Kidney glomerular epithelial cell (primary cell): ENCODE measurements at places on chromosomes 11 and 22.

- DNase-seq, result no peak
Observed at GRCh38 chr11:119722281-119722794, 6.7 kb downstream of the NECTIN1 start.

GRCh38 chr11:105202422-105202821 lies 62.9 kb upstream of the CARD18 start:
- DNase-seq, result no peak

DNA sequence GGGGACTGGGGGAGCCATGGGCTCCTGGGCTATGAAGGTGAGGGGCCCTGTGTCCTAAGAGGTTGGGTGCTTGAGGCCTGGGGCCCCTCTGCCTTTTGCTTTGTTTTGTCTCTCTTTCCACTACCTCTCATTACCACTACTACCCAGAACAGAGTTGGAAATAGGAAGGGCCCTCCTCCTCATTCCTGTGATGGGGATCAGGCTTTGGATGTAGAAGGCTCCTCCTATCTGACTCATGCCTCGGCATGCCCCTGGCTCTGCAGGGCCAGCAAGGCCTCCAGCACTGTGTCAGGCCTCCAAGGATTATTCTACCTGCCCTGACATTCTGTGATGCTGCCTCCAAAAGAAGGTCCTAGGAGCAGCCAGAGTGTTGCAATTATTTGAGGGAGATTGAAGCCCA lies 766 bp downstream of the IZUMO1R start:
- no peak for DNase-seq

GRCh38 chr22:38431266-38432010 lies 23.6 kb downstream of the KCNJ4 start:
- DNase-seq, result no peak

DNA sequence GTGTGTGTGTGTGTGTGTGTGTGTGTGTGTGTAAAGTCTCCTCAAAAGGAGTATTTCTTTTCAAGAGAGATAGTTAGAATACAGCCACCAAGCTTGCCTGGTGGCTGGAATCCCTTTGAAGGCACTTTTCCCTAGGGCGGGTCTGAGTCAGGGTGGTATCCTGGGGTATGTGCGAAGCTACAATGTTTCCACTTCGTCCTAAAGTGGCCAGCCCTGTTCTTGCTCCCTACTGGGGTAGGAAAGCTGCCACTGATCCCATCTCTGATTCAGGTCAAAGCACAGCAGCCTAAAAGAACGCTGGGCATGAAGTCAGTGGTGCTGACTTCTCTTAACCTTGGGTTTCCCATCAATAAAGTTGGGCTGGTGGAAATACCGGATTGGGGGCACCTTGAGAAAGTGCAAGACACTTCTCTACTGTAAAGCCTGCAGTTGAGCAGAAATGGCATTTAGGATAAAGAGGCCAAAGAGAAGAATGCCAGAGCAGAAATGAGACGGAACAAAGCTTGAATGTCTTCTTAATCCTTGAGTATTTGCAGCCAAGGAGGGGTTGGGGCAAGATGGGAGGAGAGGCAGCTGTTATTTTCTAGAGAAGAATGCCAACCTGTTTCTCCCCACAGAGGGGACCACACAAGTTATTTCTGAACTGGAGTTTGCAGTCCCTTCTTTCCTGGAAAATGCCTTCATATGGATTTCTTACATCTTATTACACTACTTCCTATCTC lies 35.3 kb downstream of the ZNRF3 start:
- no peak for DNase-seq

DNA sequence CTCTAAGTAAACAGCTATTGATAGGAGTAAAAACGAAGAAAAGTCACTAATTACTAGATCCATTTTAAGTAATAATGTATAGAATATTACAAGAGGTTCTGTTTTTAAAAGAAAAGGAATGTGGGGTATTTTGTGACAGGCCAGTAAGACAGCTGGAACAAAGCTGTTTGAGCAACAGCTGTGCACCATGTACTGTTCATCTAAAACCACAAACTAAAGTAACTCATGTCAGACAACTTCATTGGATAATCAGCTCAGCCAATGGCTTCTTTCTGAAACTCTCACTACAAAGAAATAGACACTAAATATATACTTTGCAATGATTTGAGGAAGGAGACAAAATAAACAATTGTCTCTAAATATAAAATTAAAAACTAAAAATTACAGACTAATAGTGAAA lies 16.1 kb downstream of the RRAS2 start:
- no peak for DNase-seq

GRCh38 chr11:76237914-76238313 lies 31.6 kb upstream of the WNT11 start:
- no peak for DNase-seq

DNA sequence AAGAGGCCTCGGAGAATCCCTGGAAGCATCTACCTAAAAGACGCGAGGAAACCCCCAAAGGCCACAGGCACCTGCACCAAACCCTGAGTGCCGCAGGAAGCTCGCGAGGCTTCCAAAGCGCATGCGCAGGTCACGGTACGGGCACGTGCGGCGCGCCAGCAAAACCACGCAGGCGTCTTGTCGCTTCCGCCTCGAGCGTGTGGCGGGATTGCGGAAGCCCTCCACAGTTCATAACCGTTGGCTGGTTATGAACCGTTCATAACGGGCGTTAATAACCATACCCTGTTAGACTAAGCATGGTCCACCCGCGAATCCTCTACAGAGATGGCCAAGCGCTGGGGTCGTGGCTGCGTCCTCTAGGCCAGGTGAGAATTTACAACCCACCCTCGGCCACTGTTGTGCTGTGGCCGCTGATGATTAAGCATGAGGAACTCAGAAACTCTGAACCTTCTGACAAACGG lies 46.4 kb downstream of the MORC2 start:
- DNase-seq, result no peak
